Stimulated activated CD8-positive, alpha-beta memory T cell treated with anti-CD3 and anti-CD28 coated beads, Interleukin-15, amount 100 ng/mL, for 4 hours (primary cell): ENCODE measurements at places on chromosomes 1 and 21.

DNA sequence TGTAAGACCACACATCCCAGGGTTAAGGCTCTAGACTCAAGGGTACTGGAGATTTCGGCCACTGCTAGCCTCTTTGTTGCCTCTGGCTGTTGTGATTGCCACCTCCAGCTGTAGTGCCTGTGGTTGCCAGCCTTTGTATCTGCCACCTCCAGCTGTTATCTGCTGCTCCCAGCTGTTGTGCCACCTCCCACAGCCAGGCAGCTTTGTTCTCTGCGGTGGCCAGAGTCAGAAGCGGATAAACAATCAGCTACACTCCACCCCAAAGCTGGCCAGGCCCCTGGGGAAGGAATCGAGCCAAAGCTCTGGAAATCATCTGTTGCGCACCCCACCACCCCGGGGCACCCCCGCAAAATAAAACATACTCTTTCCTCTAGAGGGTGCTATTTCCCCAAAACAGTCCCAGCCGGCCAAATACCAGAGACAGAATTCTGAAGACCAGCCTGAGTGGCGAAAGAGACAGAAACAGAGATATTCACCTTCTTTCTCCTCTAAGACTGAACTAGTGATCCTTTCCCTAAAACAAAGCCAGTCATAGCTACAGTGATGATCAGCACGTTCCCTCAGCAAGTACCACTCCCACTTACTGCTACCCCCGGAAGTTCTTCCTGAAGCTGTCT lies 14.8 kb upstream of the PIGM start:
- no peak for DNase-seq

- DNase-seq = no peak
Observed at GRCh38 chr1:61518670-61519400, 206.1 kb downstream of the TM2D1 start.

DNA sequence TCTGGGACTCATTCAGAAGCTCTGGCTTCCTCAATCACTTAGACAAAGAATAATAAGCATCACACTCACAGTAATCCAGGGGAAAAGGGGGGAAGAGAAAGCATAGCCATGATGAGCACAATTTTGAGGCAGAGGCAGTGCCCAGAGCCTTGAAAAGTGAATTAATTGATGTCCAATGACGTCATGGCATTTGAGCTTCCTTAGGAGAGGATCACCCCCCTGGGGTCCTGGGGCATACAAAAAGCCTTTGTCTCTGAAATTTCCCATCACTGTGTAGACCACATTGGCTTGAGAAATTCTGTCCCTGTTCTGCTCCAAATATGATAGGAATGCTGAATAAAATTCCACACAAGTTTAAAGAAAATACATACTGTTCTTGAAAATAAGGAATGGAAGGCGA lies 84.3 kb upstream of the COA6 start:
- no peak for DNase-seq

GRCh38 chr1:212281590-212281989 lies 3.6 kb upstream of the PPP2R5A start:
- DNase-seq = no peak

DNA sequence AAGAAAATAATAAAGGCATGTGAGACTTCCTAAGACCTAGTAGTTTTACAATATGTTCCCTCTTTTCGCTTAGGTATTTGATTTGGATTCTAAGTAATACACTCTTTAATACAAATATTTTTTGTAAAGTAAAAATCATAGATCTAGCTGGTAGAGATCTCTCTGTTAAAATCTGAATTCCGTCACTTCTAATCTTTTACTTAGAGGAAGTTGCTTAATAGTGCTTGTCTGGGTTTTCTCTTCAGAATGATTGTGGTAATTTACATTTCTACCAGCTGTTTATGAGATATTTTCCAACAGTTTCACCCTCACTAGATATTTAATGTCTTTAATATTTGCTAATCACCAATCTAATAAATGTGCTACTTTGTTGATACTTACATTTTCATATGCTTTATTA lies 23.3 kb downstream of the RBM11 start:
- DNase-seq = no peak

DNA sequence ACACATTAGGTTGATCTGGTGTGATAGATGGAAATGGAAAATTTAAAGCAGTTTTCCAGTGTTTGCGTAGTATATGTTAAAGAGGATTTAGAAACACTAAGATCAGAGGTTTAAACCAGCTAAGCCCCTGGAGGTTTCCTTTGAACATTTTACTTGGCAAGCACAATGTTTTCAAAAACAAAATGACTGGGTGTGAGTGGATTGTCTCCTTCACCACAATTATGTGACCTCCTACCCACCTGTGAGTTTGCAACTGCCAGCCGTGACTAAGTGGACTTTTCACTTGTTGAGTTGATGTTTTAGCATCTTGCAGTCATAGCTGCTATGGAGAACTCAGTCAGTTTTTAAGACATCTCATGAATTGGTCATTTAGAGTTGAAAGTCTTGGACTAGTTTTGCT lies 4.7 kb downstream of the CCDC190 start:
- DNase-seq = no peak

GRCh38 chr1:54547601-54548388 lies at the start of gene ACOT11:
TSS of gene ACOT11 (plus strand) at chr1:54548228. CDS start at chr1:54548310, 82 bp downstream.
- no peak for DNase-seq

GRCh38 chr1:200588698-200589097 lies 31.9 kb downstream of the KIF14 start:
- no peak for DNase-seq

- no peak for DNase-seq
Observed at GRCh38 chr1:86703696-86704457, 499 bp upstream of the SH3GLB1 start.

- no peak for DNase-seq
Observed at GRCh38 chr21:34158866-34159835, 85.8 kb downstream of the MRPS6 start.

DNA sequence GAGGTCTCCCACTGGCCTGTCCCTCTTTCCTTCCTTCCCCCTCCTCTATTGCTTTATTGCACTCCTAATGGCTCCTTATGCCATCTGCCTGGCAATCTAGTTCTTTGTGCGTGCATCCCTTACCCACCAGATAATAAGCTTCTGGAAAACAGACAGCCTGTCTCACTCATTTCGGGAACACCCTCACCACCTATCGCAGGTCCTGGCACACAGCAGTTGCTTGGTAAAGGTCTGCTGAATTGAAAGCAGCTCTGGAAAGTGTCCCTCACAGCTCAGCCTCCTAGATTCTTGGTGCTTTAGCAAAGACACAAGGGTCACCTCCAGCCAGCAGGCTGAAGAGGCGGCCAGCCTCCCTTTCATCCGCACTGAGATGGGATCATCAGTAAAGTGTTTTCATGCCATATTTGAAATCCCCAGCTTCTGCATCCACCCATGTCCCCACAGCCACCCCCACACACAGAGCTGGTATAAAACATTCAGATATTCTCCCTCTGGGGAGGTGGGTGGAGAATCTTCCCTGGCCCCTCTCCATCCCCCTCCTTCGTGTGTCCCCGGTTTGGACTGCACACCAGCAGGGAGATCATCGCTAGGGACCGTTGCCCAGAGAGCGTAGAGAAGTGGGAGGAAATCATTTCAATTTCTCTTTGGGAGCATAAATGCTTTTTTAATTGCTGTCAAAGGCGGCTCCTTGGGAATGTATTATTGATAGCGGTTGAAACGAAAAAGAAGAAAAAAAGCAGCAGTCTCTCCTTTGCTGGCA lies 29.1 kb upstream of the ATP2B4 start:
- no peak for DNase-seq

- DNase-seq = no peak
Observed at GRCh38 chr1:204837440-204838084, 33.1 kb upstream of the NFASC start.

DNA sequence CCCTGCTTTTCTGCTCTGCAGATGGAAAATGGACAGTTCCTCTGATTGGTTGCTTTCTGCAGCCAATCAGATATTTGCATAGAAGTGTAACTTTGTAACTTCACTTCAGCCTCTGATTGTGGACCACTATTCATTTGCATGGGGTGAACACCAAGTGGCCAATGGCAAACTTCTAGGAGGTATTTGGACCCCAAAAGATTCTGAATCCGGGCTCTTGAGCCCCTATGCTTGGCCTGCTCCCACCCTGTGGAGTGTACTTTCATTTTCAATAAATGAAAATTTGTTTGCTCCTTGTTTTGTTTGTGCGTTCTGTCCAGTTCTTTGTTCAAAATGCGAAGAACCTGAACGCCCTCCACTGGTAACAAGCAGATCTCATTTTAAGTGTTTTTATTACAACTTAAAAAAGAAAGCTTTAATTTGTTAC lies 6.4 kb upstream of the GSTM4 start:
- no peak for DNase-seq

DNA sequence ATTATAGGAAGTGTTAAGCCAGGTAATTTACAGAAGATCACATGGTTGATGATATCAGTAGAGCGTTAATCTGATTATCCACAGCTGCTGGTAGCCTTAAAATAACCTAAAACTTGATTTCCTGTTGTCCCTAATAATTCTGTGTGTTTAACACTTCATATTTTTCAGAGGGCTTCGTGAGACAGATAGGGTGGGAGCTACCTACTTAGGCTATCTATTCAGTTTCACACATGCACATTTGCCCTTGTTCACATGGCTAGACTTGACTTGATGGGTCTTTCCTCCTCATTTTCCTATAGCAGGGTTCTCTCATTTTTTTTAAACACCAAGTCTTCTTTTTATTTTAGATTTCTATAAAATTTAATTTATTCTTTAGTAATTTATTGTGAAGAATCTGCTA lies 11.0 kb downstream of the BACH1 start:
- no peak for DNase-seq

GRCh38 chr1:207873055-207873890 lies 37.7 kb downstream of the CD34 start:
- no peak for DNase-seq

DNA sequence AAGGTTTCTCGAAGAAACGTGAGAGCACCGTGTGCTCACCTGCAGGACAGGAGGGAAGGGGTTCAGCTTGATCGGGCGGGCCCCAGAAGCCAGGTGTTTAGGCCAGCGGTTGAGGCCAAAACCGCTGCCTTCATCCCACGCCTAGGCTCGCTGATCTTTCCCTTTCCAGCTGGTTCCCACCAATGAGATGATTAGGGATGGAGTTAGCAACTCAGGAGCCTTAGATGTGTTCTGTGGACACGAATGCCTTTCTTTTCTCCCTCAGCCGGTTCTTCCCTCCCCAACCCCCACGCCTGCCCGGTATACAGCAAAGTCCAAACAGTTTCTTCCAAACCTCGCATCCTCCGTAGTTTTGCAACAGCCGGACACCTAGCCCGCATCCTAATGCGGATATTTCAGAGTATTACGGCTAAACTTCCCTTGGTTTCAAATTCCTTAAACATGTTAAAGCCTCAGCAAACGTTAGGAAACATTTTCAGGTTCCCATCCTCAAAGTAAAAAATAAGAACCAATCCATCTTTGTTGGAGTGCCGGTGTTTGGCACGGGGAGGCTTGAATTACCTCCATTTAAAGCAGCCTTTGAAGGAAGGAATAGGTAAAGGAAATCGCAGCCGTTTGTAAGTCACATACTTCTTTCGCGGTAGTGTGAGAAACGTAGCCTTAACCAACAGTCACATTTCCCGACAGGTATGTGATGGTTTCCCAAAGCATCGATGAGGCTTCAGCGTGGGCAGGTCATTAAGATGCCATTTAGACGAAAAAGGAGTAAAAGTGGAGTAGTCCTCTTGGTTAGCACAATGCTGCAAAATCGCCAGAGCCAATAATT lies 1.1 kb downstream of the LRRC8C start:
- no peak for DNase-seq

DNA sequence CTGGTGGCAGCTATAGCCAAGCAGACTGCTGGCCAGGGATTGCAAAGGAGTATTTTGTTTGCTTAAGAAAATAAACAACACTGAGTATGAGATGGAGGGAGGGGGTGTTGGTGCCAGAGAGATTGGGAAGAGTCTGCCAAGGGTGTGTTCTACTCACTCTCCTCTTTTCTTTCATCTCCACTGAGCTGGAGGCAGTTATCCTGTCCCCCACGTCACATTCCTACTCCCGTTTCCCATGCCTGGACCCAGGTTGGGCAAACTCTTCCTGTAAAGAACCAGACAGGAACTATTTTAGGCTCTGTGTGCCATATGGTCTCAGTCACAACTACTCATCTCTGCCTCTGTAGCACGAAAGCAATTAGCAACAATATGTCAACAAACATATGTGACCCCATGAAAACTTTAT lies 1.4 kb upstream of the IL24 start:
- DNase-seq = no peak

DNA sequence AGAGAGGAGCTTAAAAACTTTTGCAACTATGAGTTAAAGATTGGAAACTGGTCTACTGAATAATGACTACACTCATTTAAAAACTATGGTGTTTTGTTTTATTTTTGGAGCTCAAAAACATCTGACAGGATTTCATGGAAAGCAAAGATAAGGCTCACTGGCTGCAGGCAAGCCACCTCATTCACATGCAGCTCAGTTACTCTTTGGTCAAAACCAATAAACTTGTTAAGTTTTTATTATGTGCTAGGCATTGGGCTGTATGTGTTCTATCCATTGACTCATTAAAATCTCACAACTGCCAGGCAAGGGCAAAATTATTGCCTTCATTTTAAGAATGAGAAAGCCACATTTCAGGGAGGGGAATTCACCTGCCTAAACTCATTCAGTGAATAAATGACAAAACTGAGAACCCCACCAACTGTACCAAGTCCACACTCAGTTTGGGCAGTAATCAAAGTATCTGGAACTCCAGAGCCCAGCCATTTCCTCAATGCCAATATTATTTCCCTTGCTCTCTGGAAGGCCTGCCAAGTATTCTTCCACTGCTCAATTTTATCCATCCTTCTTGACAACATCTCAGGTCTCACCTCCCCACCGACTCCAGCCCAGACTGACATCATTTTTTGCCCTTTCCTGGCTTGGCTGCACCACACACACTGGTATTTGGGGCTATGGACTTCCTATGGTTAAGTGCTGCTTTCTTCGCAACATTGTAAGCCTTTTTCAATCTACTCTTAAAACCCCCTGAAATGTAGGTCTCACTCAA lies 401.1 kb upstream of the NFIA start:
- no peak for DNase-seq

- DNase-seq = no peak
Observed at GRCh38 chr1:149848340-149849110, 50.8 kb upstream of the BOLA1 start.

DNA sequence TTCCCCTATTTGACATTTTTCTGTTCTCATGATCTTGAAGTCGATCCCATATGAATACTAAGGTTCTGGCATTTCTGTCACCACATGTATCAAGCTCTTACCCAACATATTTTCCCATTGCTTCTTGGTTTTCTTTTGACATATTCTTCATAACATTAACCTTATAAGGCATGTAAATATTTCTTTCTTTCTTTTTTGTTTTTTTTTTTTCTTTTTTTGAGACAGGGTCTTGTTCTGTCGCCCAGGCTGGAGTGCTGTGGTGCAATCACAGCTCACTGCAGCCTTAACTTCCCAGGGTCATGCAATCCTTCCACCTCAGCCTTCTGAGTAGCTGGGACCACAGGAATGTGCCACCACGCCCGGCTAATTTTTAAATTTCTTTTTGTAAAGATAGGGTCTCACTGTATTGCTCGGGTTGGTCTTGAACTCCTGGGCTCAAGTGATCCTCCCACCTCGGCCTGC lies 33.1 kb upstream of the ERRFI1 start:
- DNase-seq = no peak

GRCh38 chr1:218475275-218475674 lies 130.1 kb downstream of the TGFB2 start:
- no peak for DNase-seq
